Heart left ventricle (tissue), 16 donors: ENCODE measurements at places on chromosomes 2 and 18. TPM values are rescaled to one million over a fixed set of nuclear protein-coding genes. Genes with fewer than 3 reads are reported as not detected.

GRCh38 chr2:11155381-11156035 is at the start of gene SLC66A3:
SLC66A3 (plus strand) TSS chr2:11155467; CDS start chr2:11155547, 80 bp downstream.
- DNase-seq: no peak

Gene ORMDL1
- 33.8 TPM for polyA plus RNA-seq

DNA sequence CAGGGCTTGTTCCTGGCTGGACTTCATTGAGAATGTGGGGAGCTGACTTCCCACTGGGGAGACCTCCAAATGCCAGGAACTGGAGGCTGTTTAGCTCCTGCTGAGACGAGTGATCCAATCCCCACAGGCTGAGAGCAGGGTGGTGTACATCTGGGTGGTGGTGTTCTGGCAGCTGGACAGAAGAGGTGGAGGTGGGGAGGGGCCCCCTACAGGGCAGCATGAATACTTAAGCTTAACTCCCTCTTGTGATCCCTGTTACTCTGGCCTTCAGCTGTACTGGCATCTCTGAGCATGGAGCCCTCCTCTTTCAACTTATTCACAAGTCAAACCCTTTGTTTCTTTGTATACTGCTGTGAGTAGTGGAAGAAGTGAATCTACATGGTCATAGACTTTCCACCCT is 167.8 kb upstream of the LYPD1 start:
- DNase-seq: no peak

GRCh38 chr2:221203856-221204255 is 368.2 kb downstream of the EPHA4 start:
- no peak for DNase-seq

Gene NTSR2
- polyA plus RNA-seq: 0.04 TPM

Gene ANKRD30BL
- not detected for polyA plus RNA-seq

Gene NLRC4
- 0.19 TPM for polyA plus RNA-seq

DNA sequence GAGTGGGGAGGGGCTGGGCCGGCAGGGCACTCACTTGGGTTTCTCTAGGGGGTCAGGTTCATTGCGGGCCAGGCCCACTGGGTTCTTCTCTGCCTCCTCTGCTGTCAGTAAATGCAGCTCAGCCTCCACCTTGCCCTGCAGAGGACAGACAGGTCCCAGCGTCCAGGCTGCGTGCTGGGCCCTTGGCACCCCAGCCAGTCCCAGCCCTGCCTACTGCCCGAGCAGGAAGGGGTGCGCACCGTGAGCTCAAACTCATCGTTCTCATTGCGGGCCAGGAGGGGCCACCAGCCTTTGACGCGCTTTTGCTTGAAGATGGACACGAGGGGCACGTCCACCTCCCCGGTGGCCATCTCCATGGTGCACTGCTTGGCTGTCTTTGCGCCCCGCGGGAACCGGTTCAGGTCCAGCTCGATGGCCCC is 17.3 kb downstream of the OTOF start:
- DNase-seq: no peak

DNA sequence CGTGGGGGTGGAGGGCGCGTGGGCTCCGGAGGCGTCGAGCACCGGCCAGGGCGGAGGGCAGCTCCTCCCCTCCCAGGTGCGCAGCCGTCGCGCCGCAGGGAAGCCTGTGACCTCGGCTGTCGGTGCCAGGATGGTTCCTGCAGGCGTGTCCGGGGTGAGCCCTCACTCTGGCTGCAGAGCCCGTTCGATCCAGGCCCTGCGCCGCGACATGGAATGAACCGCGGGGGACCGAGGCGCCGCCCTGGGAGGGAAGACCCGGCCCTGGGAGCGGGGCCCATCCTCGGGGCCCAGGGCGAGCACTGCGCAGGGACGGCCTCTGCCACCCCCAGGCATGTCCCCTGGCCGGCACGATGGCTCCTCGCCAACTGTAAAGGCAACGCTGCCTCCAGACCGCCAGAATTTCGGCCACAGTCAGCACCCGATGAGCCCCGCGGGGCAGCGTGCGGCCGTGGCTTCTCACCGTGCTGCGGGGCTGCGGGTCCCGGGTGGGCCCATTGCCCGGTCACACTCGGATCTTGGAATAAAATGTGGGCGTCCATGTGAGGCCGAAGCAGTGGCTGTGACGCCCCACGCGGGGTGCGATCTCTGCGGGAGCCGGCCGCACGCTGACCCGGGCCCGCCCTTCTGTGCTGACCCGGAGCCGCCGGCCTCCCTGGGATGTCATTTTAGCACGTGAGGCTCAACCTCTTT is 26.6 kb downstream of the SALL3 start:
- no peak for DNase-seq

DNA sequence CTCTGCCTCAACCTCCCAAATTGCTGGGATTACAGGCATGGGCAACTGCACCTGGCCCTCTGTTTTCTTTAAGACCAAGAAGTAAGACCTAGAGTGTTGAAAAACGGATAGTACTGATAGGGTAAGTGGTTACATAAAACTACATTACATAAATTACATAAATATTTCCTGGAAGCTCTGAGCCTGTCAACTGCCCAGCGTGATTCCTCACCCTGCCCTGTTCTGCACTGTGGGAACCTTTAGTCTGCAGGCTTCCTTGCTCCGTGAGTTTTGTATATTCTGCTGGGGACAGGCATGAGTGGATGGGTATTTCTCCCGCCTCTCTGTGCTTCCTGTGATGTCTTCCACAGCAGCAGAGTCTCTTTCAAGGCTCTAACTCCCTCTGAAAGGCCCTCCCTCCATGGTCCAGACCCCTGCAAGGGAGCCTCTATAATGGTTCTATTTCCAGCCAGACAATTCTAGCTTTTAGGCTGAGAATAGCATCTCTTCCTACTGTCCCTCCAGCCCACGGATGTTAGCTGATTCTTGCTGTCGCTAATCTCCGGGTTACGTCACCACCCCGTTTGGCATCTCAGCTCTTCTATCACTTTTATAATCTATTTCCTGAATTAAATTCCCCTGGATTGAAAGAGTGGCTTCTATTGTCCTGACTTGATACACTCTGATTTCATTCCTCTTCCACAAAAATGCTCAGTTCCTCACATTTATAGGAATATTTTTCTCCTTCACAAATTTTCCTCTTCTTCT is 49.5 kb upstream of the PLEKHM3 start:
- no peak for DNase-seq

Gene LANCL1
- 7.7 TPM for polyA plus RNA-seq

GRCh38 chr2:23508066-23508390 is 123.0 kb downstream of the KLHL29 start:
- no peak for DNase-seq

Gene MBD1
- polyA plus RNA-seq: 70.7 TPM

GRCh38 chr2:88171966-88172365 is 1.8 kb downstream of the THNSL2 start:
- no peak for DNase-seq

GRCh38 chr2:237597196-237598145 is 6.9 kb upstream of the RAB17 start:
- DNase-seq: no peak

Gene ASXL3
- 0.69 TPM for polyA plus RNA-seq

- no peak for DNase-seq
Measured at GRCh38 chr2:88074150-88074549, 6.5 kb downstream of the SMYD1 start.
